ENCODE measurements at places on chromosomes 5 and 9.
A peak's percentile ranks its signal among the peaks of the same experiment; 100 is the strongest.

DNA sequence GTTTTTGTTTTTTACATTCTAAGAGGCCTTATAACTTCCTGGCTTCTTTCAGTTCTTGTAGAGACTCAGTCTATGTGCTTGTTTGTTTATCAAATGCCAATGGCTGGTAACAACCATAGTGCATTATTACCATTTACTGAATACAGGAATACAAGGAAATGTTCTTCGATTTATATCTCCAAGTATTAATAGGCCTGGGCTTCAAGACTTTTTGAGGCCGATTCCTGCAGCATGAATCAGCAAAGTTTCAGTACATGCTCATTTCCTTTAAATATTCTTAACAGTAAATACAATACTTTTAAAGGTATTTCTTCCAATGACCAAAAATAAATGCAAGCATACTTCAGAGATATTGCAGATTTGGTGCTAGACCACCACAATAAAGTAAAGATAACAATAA lies 535.3 kb downstream of the EFNA5 start:
- peak; percentile 60 for DNase-seq

GRCh38 chr5:140075371-140075770 lies 32.3 kb upstream of the NRG2 start:
- DNase-seq: peak; percentile 30

DNA sequence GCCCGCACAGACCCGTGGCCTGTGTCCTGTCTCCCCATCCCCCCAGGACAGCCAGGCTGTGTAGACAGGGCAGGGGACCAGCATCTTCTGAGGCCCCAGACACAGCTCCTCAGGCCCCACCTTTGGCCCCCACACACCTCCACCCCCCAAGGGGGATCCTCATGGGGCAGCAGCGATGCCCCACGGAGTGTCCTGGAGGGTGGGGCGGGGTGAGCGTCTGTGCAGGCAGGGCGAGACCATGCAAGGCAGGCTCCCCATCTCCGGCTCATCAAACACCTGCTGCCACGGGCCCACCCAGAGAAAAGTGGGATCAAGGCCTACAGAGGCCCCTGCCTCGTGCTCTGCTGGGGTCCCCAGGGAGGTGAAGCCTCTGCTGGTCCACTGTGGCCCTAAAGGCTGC lies 118.7 kb upstream of the FOXD4L5 start:
- DNase-seq: no peak

DNA sequence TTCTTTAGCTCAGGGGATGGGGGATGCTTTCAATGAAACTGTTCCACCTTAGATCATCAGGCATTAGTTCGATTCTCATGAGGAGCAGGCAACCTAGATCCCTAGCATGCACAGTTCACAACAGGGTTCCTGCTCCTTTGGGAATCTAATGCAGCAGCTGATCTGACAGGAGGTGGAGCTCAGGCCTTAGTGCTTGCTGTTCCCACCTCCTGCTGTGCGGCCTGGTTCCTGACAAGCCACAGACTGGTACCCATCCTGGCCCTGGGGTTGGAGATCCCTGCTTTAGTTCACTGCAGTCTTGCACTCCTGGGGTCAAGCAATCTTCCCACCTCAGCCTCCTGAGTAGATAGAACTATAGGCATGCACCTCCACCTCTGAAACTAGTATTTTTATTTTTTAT lies 1369.8 kb upstream of the NUDT12 start:
- DNase-seq: no peak

DNA sequence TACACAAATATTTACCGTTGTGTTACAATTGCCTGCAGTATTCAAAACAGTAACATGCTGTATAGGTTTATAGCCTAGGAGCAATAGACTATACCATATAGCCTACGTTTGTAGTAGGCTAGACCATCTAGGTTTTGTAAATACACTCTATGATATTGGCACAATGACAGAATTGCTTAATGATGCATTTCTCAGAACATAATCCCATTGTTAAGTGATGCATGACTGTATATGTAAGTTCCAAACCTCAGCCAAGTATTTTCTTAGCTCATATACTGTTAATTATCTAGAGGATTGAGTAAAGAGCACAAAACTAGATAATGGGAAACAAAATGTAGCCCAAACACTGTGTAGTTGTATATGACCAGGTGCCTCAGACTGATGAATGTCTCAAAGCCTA lies 220.1 kb downstream of the ANXA1 start:
- DNase-seq: no peak

- DNase-seq: no peak
These were observed 6.9 kb downstream of the SOHLH1 start for GRCh38 chr9:135692410-135692809.

DNA sequence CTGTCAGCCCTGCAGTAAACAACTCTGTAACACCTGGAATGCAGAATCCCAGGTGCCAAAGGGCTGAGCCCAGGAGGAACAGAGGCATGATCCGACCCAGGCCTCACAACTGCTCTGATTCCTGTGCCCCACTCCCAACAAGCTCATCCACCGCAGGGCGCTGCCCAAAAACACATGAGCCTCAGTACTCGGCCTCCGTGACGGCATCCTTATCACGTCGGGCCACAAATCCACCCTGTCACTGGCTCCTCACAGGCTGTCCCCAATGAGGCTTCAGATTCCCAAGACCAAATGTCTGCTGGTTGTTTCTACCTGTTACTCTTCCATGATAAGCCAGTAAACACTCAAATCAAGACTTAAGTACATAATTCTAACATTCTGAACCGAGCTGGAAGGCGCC lies 15.2 kb downstream of the QSOX2 start:
- no peak for DNase-seq

DNA sequence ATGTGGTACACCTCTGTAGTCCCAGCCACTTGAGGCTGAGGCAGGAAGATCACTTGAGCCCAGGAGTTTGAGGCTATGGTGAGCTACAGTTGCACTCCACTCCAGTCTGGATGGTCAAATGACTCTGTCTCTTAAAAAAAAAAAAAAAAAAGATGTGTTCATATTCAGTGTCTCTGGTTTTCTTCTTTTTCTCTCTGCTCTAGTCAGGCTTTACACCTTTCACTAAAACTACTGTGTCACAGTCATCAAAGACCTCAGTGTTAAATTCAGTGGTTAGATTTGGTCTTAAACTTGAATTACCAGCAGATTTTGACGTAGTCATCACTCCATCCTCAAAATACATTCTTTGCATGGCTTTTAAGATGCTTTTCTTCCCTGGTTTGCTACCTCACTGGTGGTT lies 28.8 kb downstream of the NAA35 start:
- no peak for DNase-seq

GRCh38 chr5:136020001-136020382 lies 8.8 kb upstream of the TGFBI start:
- no peak for DNase-seq

GRCh38 chr9:118401546-118401945 lies 697.3 kb downstream of the TLR4 start:
- DNase-seq: no peak

DNA sequence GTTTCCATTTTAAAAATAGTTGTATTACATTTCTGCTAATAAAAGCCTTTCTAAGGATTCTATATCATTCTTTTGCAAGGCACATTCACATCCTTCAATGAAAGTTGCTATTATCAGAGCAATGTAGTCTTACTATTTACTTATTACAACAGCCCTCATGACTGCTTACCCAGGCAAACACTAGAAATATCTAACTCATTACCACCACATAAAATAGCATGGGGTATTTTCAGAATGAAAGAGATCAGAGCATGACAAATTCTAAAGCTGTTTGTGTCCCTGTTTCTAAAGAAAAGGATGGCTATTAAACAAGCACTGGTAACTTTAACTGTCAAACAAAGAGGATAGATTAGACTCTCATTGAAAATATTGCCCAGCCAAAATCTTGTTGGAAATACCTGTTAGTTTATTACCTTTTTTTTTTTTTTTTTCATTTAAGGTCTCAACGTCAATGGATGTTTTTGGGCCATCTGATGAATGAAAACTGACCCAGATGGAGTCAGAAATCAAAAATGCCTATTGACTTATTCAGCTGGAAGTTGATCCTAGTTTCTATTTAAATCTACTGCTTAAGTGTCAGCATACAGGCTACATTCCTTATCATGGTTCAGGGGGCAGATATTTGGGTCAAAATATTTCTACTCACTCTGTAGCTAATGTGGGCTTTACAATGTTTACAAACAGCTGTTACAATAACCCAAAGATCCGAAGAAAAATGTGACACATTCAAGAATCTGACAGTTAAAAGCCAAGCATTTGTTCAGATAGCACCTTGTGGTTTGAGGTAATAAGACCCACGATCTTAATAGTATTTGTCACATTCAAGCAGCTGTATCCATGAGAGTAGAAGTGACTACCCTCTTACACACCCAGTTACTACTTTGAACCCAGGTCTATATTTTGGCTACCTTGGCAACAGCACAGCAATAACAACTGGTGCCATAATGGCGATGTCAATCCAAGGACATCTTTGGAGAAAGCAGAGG lies 554.8 kb upstream of the MEF2C start:
- no peak for DNase-seq

- peak; percentile 15 for DNase-seq
These were observed 484.6 kb downstream of the PRELID2 start for GRCh38 chr5:145350513-145350912.

DNA sequence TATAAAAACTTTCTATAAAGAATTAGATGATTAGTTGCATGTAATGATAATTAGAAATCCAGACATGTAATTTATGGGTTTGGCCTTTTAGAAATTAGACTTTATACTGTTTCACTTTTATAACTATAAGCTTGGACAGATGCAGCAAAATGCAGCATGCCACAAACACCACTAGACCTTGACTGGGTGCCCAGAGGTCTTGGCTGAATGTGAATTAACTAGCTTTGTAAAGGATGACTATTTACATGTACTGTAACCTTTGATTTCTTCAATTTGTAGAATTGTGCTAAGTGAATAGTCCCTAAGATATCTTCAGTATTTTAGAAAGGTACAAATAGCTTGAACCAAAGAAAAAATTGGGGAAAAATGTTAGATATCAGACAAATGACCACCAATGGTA lies 2168.1 kb downstream of the MAT2B start:
- DNase-seq: no peak

DNA sequence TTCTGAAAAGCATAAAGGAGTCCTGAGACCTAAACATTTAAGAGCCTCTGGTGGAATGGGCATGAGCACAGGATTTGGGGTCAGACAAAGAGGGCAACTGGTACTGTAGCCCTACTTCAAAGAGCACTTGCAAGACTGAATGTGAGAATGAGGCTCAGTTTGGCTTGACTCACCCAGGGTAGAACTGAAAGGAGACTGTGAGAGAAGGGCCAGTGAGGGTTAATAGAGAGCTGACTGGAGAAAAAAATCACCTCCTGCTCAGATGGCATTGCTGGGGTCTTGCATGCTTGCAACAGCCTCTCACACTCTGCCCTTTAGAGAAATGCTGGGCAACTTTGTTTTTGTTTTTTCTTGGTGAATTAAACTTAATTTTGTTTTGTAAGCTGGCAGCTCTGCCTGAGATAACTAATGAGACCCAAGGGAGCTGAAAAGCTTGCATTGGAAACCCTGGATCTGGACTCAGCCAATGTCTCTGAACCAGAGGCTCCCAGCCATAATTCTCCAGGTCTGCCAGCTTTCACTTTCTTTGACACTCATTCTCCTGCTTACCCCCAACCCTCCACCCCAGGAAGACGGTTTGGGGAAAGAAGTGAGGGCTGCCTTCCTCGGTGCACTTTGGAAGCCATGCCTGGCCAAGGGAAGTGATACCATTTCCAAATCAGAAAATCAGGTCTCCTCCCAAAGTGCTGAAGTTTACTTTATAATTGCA lies 161.1 kb upstream of the PANK3 start:
- no peak for DNase-seq

- no peak for DNase-seq
These were observed 396.0 kb downstream of the MLLT3 start for GRCh38 chr9:20226345-20226744.

GRCh38 chr9:74006935-74007334 lies 490.2 kb upstream of the RORB start:
- DNase-seq: no peak

DNA sequence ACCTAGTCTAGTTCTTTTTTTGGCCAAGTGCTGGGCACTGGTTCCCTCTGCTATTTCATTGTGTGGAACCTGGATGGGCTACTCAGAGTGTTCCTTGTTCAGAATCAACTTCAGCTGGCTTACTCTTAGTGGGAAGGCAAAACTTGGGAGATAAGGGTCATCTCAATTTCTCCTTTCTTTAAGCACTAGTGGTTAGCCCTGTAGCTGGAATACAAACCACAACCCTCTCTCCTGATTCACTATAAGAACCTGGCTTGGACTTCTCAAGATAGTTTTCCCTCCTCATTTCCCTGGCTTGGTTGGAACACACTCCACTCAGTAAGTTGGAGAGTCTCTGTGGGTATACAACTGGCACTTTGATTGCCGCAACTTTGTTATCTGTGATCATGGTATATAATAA lies 35.1 kb downstream of the GRIA1 start:
- no peak for DNase-seq

- DNase-seq: no peak
These were observed 116.4 kb downstream of the RXRA start for GRCh38 chr9:134442486-134443173.

GRCh38 chr5:67003685-67003934 lies 193.0 kb downstream of the CD180 start:
- DNase-seq: no peak

DNA sequence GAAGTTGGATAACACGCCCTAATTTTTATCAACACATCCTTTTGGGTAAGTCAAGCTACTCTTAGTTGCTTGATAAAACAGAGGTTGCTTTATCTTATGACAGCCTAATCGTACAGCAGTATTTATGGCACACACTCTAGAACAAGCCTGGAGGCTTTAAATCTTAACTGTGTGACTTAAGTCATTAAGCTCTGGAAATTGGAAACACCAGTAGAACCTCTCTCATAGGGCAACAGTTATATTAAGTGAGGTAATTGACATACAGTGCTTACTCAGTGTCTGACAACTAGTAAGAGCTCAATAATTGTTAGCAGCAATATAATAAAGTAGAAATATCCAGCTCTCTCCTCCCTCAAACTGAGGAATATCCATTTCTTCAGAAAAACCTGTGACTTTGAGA lies 808.9 kb upstream of the WWC1 start:
- no peak for DNase-seq

- DNase-seq: no peak
These were observed 121.4 kb downstream of the CMYA5 start for GRCh38 chr5:79811081-79811480.

- no peak for DNase-seq
These were observed 59.4 kb downstream of the GIN1 start for GRCh38 chr5:103060424-103060954.

- DNase-seq: no peak
These were observed 67.5 kb upstream of the PLPP6 start for GRCh38 chr9:4594545-4594944.

- DNase-seq: no peak
These were observed 192.8 kb upstream of the GAS1 start for GRCh38 chr9:87140142-87140541.

GRCh38 chr5:151024440-151025249 lies 4.3 kb downstream of the GPX3 start:
- DNase-seq: no peak

GRCh38 chr9:69940674-69941073 lies 103.0 kb upstream of the MAMDC2 start:
- no peak for DNase-seq

GRCh38 chr9:31112491-31112890 lies 1272.0 kb upstream of the ACO1 start:
- DNase-seq: no peak

- DNase-seq: no peak
These were observed 302.6 kb downstream of the ARHGAP26 start for GRCh38 chr5:143072734-143073133.
